Osteocyte (in vitro differentiated cells): ENCODE measurements at places on chromosomes 1 and 21. TPM values are rescaled to one million over a fixed set of nuclear protein-coding genes. Genes with fewer than 3 reads are reported as not detected.

GRCh38 chr1:96346719-96347118 is 374.9 kb upstream of the PTBP2 start:
- H3K4me3 ChIP-seq: no peak overlapping the region
- H3K27ac ChIP-seq: no peak overlapping the region
- no peak for DNase-seq
- peaks cover 8% of the 10 kb centered on the region for H3K4me1 ChIP-seq

DNA sequence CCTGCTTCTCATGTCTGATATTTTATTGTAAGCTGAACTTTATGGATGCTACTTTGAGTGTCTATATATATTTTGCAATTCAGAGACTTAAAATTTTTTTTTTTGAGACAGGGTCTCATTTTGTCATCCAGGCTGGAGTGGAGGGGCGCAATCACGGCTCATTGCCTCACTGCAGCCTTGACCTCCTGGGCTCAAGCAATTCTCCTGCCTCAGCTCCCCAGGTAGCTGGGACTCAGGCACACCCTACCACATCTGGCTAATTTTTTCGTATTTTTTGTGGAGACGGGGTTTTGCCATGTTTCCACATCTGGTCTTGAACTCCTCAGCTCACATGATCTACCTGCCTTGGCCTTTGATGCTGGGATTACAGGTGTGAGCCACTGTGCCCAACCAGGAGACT is 8.4 kb downstream of the ZYG11A start:
- H3K36me3 ChIP-seq: no peaks in the 10 kb centered on the region
- no peaks in the 10 kb centered on the region for H3K4me1 ChIP-seq
- H3K27ac ChIP-seq: no peak overlapping the region
- DNase-seq: no peak
- H3K27me3 ChIP-seq: peaks cover under 1% of the 10 kb centered on the region

GRCh38 chr1:228157729-228158126 is 7.9 kb upstream of the IBA57 start:
- no peaks in the 10 kb centered on the region for H3K36me3 ChIP-seq
- H3K4me3 ChIP-seq: no peak overlapping the region
- DNase-seq: no peak
- H3K27ac ChIP-seq: no peak overlapping the region
- H3K4me1 ChIP-seq: peaks cover 2% of the 10 kb centered on the region
- H3K27me3 ChIP-seq: no peaks in the 10 kb centered on the region

TMEM61 gene
- not detected in 2 replicates for total RNA-seq

SLAMF8 gene
- total RNA-seq: not detected in 2 replicates
